ENCODE measurements at places on chromosomes 5 and 9.

- DNase-seq: no peak
Measured at GRCh38 chr5:180645274-180646204, 3.9 kb downstream of the FLT4 start.

GRCh38 chr5:109994135-109994534 is 304.4 kb downstream of the MAN2A1 start:
- DNase-seq: no peak

DNA sequence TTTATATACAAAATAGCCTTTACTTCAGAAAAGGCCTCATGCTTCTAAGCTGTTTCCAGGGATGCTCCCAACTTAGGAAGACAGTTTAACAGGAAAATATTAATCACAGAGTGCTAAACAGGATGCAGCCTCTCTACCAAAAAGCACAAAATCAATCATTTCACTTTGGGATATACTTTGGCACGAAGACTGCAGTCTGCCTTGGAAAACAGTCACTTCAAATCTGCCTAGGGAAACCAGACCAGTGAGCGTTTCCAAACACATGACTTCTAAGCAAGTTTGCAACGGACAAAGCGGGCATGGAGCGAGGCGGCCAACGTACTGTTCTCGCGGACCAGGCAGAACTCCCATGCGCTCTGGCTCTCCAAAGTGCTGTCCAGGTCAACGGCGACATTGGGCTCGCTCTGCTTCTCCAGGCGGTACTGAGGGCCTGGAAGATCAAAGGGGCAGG is 201.0 kb downstream of the MAPKAP1 start:
- DNase-seq: no peak

GRCh38 chr9:94677929-94678328 is 38.6 kb upstream of the FBP1 start:
- DNase-seq: no peak

GRCh38 chr9:93898026-93898425 is 57.1 kb downstream of the BARX1 start:
- no peak for DNase-seq

DNA sequence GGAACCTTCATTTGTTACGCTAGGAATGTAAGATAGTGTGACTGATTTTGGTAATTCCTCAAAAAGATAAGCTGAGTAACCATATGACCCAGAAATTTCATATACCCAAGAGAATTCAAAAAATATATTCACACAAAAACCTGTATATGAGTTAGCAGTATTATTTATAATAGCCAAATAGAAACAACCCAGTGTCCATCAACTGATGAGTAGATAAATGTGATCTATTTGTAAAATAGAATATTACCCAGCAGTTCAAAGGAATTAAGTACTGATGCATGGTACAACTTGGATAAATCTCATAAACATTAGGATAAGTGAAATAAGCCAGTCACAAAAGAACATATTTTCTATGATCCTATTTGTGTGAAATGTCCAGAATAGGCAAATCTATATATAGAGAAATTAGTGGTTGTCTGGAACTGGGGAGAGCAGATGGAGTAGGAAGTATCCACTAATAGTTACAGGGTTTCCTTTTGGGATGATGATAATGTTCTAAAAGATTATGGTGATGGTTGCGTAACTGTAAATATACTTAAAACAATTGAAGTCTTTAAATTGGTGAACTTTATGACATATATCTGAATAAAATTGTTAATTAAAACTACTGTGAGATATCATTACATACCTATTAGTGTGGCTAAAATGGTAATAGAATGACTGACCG is 10.2 kb downstream of the MARCHF6 start:
- no peak for DNase-seq

DNA sequence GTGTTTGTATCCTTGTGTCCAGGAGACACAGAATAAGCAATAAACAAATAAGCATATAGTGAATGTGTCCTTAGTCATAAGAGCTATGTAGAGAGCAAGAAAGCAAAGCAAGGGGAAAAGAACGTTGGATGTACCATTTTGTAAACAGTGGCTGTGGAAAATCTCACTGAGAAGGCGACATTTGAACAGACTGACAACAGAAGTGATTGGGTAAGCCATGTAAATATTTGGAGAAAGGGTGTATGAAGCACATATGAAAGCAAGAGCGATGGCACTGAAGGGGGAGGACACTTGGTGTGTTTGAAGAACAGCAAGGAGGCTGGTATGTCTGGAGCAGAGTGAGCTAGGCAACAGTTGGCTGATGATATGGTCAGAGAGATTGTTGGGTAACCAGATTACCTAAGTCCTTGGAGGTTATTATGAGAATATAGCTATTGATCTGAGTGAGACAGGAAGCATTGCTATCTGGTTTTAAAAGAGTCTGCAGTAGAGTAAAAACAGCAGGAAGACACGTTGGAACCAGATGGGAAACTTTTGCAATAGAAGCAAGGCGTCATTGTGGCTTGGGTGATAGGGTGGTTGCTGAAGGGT is 115.5 kb upstream of the IL7R start:
- DNase-seq: peak; percentile 35

GRCh38 chr9:4397917-4398316 is 92.4 kb upstream of the SLC1A1 start:
- no peak for DNase-seq

- no peak for DNase-seq
Measured at GRCh38 chr5:149166128-149166527, 24.8 kb downstream of the ABLIM3 start.

DNA sequence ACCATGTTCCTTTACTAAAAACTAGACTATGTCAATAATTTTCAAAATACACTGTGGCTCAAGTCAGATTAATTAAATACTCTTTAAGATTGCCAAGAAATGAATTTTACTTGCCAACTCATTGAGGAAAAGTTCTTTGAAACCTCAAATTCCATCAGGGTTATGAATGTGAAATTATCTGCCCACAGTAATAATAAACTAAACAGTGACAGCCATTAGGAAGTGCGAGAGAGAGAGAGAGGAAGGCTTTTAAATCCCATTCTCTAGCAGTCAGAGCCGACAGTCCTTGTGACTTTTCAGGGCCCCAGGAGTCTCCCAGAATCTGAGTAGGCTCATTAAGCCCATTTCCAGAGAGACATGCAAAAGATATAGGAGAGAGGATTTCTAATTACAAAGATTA is 236.1 kb downstream of the MARCHF11 start:
- DNase-seq: no peak

DNA sequence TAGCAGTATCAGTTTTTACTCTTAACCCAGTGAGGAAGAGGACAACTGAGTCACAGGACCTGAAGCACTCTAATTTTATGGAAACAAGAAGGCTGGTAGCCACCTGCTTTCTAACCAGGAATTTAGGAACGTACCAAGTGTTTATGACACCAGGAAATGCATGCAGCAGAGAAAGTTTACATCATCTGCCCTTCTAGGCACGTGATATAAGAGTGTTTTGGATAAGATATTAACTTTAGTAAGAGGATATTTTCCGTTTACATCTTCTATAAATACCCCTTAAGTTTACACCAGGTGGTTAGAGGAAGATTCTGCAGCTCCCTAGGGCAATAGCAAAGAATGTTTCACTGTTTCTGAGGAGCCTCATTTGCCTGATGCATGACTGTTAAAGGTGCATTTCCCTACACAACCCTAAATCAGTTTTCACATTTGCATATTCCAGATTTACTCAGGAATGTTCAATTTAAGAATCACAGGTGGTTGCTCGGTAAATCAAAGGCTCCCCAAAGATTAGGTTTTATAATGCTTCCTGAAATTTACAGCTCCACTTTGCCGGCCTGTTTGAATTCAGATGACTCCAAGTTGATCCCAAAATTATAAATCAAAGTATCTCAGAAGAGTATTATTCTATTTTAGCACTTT is 1.8 kb downstream of the TSC1 start:
- DNase-seq: no peak

DNA sequence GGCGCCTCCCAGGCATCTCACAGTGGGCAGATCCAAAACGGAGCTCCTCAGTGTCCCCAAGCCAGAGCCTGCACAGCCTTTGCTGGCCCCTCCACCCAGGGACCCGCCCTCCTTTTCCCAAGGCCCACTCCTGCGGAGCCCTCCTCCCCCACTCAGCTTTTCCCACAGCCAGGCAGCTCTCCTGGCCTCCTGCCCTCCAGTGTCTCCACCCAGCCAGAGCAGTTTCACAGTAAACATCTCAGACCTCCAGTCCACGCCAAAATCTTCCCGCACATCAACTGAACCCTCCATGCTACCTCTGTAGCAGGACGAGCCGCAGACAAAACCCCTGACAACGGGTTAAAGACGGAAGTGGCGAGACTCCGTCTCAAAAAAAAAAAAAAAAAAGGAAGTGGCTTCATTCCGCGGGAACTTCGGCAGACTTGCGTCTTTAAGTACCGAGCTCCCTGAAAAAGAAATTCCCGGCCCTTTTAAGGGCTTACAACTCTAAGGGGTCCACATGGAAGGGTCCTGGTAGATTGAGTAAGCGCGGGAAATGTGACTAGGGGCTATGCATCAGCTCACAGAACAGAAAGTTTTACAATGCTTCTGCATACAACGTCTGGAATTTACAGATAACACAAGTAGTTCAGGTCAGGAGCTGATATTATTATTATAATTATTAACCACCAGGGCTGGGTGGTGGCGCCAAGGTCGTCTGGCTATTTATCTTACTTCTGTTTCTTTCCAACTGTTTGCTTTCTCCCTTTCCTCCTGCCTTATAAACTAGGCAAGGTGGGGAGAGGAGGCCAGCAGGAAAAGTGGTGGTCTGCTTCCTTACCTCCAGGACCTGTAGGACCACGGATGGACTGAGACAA is 11.4 kb upstream of the GRIN1 start:
- DNase-seq: peak; percentile 57

DNA sequence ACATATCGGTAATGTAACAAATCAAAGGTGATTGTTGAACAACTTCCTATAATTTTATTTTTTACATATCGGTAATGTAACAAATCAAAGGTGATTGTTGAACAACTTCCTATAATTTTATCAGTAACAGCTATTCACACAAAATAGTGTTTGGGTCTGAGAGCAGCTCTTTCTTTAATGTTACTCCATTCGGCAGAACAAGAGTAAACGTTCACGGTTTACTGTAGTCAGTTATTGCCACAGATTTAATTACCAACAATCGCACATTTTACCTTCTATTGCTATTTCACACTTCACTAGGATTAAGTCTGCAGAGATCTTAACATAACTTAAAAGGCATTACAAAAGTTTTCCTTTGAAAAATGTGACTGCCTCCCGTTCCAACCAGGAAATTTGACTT is 6.4 kb downstream of the GNAQ start:
- no peak for DNase-seq

DNA sequence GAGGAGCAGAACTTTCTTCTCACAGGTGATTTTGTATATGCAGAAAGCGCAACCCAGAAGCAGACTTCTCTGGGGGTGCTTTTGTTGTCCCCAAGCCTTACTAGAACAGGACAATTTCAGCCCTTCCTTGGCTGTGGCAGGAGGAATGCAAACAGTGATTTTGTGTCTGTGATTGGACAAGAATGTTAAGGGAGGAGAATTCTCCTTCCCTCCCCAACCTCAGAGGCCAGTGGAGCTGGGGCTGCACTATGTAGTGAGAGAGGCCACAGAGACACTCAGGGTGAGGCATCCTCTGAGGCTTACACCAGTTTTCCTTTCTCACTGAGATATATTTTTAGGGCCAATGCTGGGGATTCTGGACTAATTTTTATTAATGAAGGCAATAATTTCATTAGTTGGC is 58.8 kb downstream of the ZNF366 start:
- no peak for DNase-seq

DNA sequence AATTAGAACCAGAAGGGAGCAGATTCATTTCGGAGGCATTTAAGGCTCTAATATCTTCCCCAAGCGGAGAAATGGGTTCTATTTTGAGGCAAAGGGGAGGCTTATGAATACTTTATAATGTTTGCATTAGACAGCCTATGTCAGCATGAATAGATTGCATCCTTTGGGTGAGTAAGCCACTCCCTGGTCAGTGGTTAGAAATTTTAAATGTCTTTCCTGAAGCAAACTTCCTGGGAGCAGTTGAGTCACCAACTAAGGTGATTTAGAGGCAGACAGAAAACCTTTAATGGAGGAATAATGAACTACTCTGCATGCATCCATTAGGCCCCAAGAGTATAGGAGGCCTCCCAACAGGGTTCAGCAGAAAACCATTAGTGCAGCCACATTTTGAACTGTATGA is 204.9 kb downstream of the ELAVL2 start:
- no peak for DNase-seq

- peak; percentile 41 for DNase-seq
Measured at GRCh38 chr5:54959673-54960418, 25.5 kb downstream of the ESM1 start.

DNA sequence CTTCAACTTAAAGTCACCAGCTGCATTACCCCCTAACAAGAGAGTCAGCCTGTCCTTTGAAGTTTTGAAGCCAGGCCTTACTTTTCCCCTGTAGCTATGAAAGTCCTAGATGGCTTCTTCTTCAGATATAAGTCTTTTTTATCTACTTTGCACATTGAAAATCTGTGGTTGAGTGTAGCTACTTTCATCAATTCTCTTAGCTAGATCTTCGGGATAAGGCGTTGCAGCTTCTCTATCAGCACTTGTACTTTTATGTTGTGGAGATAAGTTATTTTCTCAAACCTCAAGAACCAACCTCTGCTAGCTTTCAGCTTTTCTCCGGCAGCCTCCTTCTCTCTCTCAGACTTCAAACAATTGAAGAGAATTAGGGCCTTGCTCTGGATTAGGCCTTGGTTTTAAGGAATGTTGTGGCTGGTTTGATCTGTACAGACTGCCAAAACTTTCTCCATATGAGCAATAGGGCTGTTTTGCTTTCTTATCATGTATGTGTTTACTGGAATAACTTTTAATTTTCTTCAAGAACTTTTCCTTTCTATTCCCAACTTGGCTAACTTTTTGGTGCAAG is 21.6 kb downstream of the CATSPER3 start:
- DNase-seq: no peak

GRCh38 chr5:52017567-52017966 is 634.3 kb downstream of the ISL1 start:
- DNase-seq: no peak

GRCh38 chr5:143796753-143797152 is 15.2 kb upstream of the HMHB1 start:
- no peak for DNase-seq

DNA sequence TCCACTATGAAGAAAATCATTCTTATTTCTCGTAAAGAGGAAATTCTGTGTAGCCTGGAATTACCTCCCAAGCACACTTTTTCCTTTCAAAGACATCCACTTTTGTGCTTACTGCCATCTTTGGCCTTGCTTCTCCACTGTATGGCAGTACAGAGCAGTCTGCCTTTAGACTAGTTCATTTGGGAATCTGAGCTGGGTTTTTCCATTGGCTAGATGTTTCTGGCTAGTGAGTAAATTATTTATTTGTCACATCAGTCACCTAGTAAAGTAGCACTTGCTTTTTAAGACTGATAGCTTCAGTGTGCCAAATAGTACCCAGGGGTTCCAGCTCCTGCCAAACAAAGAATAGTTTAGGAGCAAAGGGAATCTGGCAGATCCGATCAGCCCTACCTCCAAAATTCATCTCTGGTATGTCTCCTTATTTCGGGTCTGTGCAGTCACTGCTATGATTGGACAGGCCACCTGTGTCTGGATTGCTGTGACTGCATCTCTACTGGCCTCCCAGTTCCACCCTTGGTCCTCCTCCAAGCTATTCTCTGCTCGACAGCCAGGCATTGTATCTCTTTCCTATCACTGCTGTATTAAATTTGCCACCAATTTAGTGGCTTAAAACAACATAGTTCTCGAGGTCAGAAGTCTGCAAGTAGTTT is 97.6 kb downstream of the NUDT12 start:
- DNase-seq: no peak

GRCh38 chr9:83623679-83624076 is 735 bp downstream of the IDNK start:
- peak; percentile 22 for DNase-seq

All from activated CD4-positive, alpha-beta T cell treated with anti-CD3 and anti-CD28 coated beads, Interleukin-2, amount 50 U/mL, for 16 hours (primary cell).